Brain (organoid and tissue), 16 donors: ENCODE measurements at places on chromosomes 16 and 17.

GRCh38 chr17:44308865-44309264 is 464 bp downstream of the RUNDC3A start:
- DNase-seq = peak; percentile 71

DNA sequence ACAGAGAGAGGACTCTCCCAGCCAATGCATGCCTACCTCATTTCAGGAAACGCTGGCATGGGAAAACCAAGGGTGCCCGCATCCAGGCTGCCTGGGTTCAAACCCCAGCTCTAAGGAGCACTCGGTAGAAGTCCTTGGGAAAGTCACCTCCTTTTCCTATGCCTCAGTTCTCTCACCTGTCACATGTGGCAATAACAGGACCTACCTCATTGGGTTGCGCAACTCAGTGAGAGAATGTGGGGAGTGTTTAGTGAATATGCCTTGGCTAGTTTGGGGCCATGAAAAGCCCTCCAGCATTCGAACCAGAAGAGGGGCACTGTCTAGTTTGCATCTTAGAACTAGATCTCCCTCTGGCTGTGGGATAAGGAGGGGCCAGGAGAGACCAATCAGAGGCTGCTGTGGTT is 9.0 kb upstream of the NXPH3 start:
- no peak for DNase-seq

- DNase-seq = no peak
Measured at GRCh38 chr16:65045961-65046360, 75.9 kb downstream of the CDH11 start.

- no peak for DNase-seq
Measured at GRCh38 chr17:44348234-44348987, 3.3 kb downstream of the GRN start.

GRCh38 chr17:76317535-76317934 is 9.5 kb upstream of the QRICH2 start:
- no peak for DNase-seq

- DNase-seq = no peak
Measured at GRCh38 chr16:47426806-47427205, 34.1 kb downstream of the ITFG1 start.

- no peak for DNase-seq
Measured at GRCh38 chr16:85413691-85414663, 199.1 kb upstream of the GSE1 start.

DNA sequence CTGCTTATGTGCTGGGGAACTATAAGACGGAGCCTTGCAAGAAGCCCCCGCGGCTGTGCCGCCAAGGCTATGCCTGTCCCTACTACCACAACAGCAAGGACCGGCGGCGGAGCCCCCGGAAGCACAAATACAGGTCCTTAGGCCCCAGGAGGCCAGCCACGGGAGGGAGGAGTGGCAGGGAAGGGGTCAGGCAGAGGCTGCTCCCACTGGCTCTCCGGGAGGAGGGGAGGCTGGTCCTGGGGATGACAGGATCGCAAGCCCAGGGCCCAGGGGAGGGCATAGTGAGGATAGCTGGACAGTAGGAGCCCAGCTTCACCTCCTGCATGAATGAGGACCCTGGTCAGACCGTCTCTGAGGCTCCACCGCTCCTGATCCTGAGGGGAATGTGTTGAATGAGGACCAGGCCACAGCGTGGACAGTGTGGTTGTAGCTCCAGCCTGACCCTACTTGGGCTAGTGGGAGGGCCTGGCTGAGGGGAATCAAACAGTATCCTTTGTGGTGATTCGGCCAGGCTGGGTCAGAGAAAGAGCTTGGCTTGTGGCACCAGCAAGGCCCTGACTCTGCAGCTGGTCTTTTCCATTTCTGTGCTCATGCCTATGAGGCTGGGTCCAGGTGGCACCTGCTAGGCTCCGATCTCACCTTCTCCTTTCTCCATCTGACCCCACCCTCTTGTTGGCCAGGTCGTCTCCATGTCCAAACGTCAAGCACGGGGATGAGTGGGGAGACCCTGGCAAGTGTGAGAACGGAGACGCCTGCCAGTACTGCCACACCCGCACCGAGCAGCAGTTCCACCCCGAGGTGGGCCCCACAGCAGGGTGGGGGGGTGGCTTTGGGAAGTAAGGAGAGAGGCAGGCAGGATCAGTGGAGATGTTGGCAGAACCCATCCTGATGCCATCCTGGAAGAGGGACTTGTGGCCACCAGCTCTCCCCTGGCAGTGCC is 28.7 kb downstream of the UNK start:
- no peak for DNase-seq

GRCh38 chr16:23835390-23836077 is at the start of gene PRKCB:
Gene PRKCB, plus strand, starts transcription at chr16:23835983.
- DNase-seq = peak; percentile 95

GRCh38 chr16:85650844-85651628 is 37.7 kb downstream of the GINS2 start:
- DNase-seq = peak; percentile 91
